ENCODE measurements at places on chromosomes 7 and 10. TPM values are rescaled to one million over a fixed set of nuclear protein-coding genes. Genes with fewer than 3 reads are reported as not detected.

The MYOZ1 gene
- 0.41 TPM for total RNA-seq

The PRTFDC1 gene
- not detected for total RNA-seq

The TSPAN14 gene
- total RNA-seq: 34.0 TPM

The PILRA gene
- total RNA-seq: 0.45 TPM

The CYP26C1 gene
- 0.04 TPM for total RNA-seq

The LAMTOR4 gene
- 196 TPM for total RNA-seq

The NRAP gene
- not detected for total RNA-seq

The HOXA9 gene
- 1.2 TPM for total RNA-seq

The TFEC gene
- 0.40 TPM for total RNA-seq

The GPR37 gene
- total RNA-seq: 3.3 TPM

The HOXA3 gene
- total RNA-seq: 2.6 TPM

The MNX1 gene
- 1.8 TPM for total RNA-seq

The SLC12A9 gene
- 12.2 TPM for total RNA-seq

The ZRANB1 gene
- 17.2 TPM for total RNA-seq

The COL28A1 gene
- total RNA-seq: not detected

The MSANTD7 gene
- total RNA-seq: 14.4 TPM

The TUBAL3 gene
- not detected for total RNA-seq

The PLXDC2 gene
- total RNA-seq: 4.6 TPM

The FOXP2 gene
- total RNA-seq: 1.2 TPM

The AASS gene
- 25.0 TPM for total RNA-seq

The PRPS1L1 gene
- not detected for total RNA-seq

The MACC1 gene
- total RNA-seq: 0.08 TPM

The OR2A1 gene
- not detected for total RNA-seq

The SYT15 gene
- 0.08 TPM for total RNA-seq

The PPA1 gene
- total RNA-seq: 98.0 TPM

The CAMK2B gene
- 0.11 TPM for total RNA-seq

The CYP3A4 gene
- total RNA-seq: not detected

The FKBP6 gene
- total RNA-seq: not detected

The NACAD gene
- 0.41 TPM for total RNA-seq

The TET1 gene
- 1.3 TPM for total RNA-seq

The FGL2 gene
- not detected for total RNA-seq

The ANKRD1 gene
- total RNA-seq: 34.6 TPM

The IFRD1 gene
- 80.7 TPM for total RNA-seq

The ACSM6 gene
- total RNA-seq: not detected

The TRPV6 gene
- total RNA-seq: not detected

The NYAP1 gene
- total RNA-seq: 0.08 TPM

The ODAD2 gene
- total RNA-seq: 1.8 TPM

The WDR37 gene
- total RNA-seq: 8.5 TPM

The PI4K2A gene
- 21.3 TPM for total RNA-seq

The VGF gene
- total RNA-seq: 338 TPM

The MEOX2 gene
- 52.5 TPM for total RNA-seq

The CALML3 gene
- total RNA-seq: not detected

The FLNC gene
- 0.03 TPM for total RNA-seq

The SPDYE1 gene
- total RNA-seq: not detected

The CELF2 gene
- total RNA-seq: 2.2 TPM

Measured in A375 (cell line).